ENCODE measurements at places on chromosomes 2 and 18. TPM values are rescaled to one million over a fixed set of nuclear protein-coding genes. Genes with fewer than 3 reads are reported as not detected.
A peak's percentile ranks its signal among the peaks of the same experiment; 100 is the strongest.

The PSMA8 gene
- not detected for total RNA-seq

The ACADL gene
- total RNA-seq, result not detected

The FIGN gene
- not detected for total RNA-seq

The NT5DC4 gene
- total RNA-seq, result not detected

GRCh38 chr18:62088156-62088555, 98.7 kb downstream of the PIGN start:
- DNase-seq, result no peak

- DNase-seq, result no peak
Measured at GRCh38 chr2:173410579-173410978, 55.9 kb downstream of the CDCA7 start.

DNA sequence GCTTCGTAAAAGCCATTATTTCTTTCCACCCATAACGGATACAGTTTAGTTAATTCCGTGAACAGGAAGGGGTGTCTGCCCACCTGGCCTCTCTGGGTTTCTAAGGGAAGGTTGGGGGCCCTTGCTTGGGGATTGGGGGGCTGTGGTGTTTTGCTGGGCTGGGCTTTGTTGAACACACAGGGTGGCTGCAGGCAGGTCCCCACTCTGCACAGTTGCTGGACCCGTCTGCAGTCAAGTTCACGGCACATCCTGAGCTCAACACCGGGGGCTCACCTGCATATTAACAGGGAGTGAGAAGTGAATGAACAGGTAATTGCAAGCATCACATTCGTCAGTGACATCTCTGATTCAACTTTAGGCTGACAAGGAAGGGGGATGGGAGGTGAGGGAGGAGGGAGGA, 109.0 kb downstream of the ZNF516 start:
- DNase-seq, result no peak

- no peak for DNase-seq
Measured at GRCh38 chr2:127528487-127528886, 2.2 kb upstream of the IWS1 start.

DNA sequence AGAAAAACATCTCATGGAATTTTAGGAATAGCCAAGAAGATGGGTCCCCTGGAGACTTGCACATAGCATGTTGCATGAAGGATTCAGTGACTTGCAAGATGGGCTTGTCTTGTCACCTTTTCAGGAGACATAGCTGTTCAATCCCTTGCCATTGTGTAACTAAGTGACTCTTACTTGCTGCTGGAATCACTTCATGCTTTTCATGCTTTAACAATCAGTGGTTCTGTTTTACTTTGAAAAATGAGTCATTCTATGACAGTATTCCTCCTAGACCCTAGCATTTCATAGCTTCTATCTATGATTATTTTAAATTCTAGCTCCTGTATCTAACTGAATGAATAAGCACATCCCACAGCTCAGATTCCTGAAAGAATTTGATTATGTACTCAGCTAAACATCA, 2.8 kb downstream of the KYNU start:
- DNase-seq, result peak; percentile 34

- no peak for DNase-seq
Measured at GRCh38 chr2:3488855-3489763, 30.2 kb downstream of the ADI1 start.

DNA sequence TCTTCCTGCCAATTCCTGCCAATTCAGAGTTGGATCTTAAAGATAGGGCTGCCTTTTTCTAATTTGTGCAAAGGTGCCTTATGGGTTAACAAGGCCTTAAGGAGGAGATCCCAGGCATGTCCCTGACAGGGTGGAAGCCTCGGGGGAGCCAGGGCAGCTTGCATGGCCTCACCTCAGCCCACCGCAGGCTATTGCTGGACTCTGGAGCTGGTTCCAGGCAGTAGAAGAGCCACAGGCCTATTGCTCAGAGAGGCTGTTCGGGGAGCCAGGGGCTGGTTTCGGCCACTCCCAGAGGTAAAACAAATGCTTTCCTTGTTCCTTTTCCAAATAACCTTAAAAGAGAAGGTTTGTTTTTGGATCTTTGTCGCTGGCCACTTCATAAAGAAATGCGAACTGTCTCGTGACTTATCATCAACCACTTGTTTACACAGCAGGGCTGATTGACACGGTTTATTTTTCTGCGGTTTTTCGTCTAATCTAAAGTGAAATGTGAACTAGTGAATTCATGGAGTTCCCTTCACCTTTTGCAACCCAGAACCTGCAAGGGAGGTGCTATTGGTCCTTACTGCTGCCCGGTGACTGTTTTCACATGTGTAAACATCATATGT, 108.6 kb downstream of the APOB start:
- DNase-seq, result no peak

DNA sequence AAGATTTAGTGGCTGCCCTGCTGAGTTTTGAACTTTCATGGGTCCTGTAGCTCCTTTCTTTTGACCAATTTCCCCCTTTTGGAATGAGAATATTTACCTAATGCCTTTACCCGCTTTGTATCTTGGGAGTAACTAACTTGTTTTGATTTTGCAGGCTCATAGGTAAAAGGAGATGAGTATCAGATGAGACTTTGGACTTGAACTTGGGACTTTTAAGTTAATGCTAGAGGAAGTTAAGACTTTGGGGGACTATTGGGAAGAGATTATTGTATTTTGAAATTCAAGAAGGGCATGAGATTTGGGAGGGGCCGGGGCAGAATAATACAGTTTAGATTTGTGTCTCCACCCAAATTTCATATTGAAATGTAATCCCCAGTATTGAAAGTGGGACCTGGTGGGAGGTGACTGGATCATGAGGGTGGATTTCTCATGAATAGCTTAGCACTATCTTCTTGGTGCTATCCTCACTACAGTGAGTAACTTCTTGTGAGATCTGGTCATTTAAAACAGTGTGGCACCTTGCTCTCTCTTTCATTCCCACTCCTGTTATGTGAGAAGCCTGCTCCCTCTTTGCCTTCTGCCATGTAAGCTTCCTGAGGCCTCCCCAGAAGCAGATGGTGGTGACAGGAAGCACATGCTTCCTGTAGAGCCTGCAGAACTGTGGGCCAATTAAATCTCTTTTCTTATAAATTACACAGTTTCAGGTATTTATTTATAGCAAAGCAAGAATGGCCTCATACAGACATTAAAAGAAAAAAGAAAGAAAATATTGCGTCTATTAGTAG, 6.1 kb downstream of the ADI1 start:
- no peak for DNase-seq

DNA sequence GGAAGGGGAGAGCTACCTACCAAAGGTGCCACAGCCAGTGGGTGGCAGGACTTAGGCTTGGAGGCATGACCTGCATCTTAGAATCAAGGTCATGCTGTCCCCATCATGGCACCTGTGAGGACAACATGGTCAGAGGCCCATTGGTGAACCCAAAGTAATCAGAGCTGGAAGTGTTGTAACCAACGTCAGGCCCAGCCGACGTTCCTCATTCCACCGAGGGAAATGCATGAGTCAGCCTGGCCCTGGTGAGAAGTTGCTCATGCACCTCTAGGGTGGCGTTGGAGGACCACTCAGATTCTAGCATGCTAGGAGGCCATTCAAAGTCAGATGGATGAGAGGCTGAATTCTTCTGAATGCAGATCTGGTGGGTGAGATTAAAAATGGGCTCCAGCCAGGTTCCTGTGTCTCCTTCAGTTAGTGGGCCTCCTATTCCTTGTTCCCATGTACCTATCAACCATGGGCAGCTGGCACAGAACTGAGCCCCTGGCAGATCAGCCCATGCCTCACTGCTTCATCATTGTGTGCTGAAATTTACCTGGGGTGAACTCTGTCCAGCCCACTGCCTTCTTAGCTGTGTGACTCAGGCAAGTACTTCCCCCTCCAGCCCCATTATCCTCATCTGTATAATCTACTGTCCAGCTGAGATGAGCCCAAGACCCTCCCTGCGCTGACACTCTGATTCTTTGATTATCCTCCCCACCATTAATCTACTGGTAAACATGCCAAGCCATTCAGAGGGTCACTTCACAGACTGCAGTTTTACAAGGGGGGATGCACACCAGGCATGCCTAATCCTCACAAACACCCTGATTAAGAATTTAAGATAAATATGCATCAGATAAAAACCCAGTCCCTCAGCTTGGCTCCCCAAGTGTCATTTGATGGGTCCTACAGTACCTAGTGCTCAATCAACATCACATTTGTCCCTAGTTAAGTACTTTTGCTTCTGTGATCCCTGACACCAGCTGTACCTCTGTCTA, 14.0 kb downstream of the SLC14A2 start:
- no peak for DNase-seq

DNA sequence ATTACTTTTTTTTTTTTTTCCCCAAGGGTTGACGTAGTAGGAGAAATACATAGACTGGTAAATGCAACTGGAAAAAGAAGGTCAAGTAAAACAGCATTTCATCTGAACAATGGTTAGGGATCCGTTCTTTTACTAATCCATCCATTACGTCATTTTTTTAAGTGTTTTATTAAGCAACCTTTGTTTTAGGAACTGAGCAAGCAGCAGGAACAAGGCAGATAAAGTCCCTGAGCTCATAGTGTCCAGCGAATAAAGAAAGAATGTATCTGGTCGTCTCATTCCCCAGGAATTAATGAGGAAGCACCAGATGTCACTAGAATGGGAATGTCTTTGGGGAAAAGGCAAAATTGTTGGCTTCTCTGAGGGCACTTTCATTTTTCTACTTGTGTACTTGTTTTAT, 842.4 kb downstream of the TDRD15 start:
- no peak for DNase-seq

DNA sequence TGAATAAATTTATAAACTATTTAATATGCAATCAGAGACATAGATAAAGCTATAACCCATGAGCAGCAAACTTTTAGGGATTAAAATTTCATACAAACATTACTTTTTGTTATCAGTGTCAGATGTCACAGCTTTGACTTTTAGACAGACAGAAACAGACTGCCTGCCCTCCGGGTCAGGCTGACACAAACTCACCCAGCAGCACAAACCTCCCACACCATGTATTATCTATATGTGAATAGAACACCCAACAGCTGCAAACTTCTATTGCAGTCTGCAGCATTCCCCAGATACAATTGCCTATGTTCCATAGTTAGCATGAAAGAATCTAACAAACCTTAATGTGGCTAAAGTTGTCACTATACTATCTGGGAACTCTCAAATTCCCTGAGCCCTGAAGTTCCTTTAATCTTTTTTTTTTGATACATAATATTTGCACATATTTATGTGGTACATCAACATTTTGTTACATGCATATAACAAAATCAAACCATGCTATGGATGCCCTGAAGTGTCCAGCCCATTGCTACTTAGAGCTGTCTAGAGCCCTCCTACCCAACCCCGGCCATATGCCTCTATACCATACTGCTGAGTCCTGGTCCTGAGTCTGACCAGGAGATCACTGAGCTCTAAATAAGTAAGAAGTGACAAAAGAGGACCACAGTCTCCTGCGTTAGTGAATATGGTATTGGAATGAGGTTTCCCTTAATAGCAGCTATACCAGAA, 214.4 kb downstream of the ZNF385B start:
- DNase-seq, result no peak

DNA sequence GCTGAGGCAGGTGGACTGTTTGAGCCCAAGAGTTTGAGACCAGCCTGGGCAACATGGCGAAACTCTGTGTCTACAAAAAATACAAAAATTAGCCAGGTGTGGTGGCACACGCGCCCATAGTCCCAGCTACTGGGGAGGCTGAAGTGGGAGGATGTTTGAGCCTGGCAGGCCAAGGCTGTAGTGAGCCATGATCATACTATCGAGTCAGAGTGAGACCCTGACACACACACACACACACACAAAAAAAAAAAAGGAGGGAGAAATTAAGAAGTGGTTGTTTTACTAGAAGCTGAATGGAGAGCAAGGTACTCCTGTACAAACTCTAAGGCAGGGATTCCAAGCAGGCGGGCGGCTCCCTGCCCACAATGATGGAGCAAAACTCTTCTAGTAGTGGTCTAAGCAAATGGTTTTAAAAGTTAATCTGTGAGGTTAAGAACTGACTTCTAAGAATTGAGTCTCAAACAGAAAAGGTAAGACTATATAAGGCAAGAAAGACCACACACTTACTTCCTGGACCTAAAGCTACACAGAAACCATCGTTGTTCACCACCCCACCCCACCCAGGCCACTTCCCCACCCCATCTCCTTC, 2.6 kb downstream of the ANKRD44 start:
- DNase-seq, result no peak

GRCh38 chr2:219289537-219290361, 10.6 kb downstream of the DNAJB2 start:
- no peak for DNase-seq

- DNase-seq, result no peak
Measured at GRCh38 chr18:49151482-49151881, 200.7 kb upstream of the SMAD7 start.

DNA sequence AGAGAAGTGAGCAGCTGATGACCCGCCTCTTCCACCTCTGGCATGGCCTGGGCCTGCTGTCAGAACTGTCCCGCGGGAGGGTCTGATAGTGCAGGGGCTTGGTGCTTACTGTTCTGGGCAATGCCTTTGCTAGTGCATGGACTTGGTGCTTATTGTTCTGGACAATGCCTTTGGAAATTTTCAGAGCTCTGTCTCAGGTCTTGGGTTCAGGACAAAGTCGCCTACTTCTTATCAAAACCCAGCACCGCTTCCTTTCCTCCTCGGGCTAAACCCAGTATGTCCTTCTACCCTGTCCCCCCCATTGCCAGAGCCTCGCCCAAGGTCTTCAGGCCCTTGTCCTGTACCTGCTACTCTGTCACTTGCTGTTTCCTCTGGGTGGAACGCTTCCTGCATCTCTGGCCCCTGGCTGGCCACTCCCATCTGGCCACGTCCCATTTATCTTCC, 149.6 kb downstream of the ACKR3 start:
- no peak for DNase-seq

DNA sequence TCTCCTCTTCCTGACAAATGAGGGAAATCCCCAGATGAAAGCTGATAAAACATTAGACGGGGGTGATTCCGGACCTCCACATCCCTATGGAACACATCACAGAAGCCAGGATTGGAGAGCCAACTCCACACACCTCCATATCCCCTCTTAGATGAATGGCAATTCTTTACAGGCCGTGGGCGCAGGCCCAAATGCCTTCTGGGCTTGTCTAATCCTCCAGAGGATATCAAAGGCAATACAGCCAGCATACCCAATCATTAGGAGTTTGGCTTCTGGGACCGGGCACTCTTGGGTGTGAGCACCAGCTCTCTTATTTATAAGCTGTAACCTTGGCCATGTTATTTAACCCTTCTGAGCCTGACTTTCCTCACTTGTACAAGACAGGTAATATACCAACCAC, 15.0 kb upstream of the CYP1B1 start:
- DNase-seq, result no peak

- no peak for DNase-seq
Measured at GRCh38 chr18:79631096-79631507, 48.5 kb upstream of the CTDP1 start.

GRCh38 chr2:204315236-204315662, 230.0 kb upstream of the PARD3B start:
- no peak for DNase-seq
